Esophagus squamous epithelium (tissue), 5 donors: ENCODE measurements at places on chromosomes 2 and 18.

DNA sequence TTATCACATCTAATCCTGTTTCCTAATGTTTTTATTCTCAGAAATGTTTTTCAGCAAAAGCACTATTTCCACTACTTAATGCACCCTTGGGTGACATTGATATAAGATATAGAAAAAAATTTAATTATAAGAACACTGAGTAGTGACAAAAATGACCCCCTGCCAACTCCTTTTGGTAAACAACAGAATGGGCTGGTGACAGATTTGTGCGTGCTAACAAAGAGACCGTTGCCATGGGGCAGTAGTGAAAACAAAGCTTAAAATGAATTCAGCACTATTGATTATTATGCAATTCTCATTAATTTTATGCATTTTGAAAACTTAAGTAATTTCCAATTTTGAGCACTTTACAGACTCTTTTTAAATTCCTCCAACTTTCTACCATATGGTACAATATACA, 33.1 kb downstream of the RDH14 start:
- DNase-seq = no peak

GRCh38 chr2:239762655-239763269, 262.4 kb downstream of the NDUFA10 start:
- no peak for DNase-seq

- DNase-seq = no peak
Measured at GRCh38 chr2:893311-893710, 57.3 kb upstream of the SNTG2 start.

DNA sequence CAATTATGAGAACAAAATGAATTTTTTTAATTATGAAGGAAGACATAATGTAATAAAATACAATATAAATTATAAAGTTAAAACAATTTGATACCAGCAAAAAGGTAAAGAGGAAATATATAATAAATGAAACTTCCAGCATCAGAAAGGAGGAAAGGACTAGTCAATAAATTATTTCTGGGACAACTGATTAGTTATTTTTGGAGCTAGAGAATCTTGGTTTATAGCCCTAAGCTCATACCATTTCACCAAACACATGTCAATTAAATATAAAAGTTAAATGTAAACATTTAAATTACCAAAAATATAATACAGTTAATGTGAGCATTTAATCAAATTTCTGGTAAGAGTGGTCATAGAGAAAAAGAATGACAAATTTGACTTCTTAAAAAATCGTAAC, 12.1 kb downstream of the ACTG2 start:
- DNase-seq = no peak

- DNase-seq = no peak
Measured at GRCh38 chr2:40034198-40034597, 255.1 kb upstream of the THUMPD2 start.

- DNase-seq = no peak
Measured at GRCh38 chr2:147363181-147363580, 481.6 kb upstream of the ACVR2A start.

GRCh38 chr18:9095297-9096006, 7.0 kb upstream of the NDUFV2 start:
- DNase-seq = no peak

DNA sequence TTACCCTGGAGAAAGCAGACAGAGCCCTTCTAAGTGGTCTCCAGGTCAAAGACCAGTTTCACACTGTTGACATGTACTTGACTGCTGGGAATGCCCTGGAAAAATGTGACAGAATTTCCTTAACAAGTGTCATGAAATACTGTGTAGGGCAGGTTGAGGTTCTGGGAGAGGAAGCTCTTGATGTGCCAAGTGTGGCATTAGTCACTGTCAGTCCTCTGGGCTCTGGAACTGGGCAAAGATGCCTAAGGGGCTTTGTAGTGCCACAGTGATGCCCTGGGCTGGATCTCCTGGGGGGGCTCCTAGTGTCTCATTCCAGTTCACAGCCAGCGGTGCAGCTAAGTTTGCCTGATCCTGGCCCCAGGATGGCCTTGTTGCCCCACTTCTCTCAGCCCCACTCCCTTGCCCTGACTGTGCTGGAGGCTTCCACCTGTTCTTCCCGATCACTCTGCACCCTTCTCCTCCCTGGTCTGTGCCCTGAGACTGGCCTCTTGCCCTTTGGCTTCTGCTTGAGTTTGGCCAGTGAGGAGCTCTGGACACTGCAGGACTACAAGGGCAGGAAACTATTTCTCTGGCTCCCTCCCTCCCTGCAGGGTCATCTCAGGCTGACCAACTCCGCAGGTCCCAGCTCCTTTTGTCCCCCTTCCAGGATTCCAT, 27.0 kb upstream of the FAM124B start:
- no peak for DNase-seq

- no peak for DNase-seq
Measured at GRCh38 chr2:88136817-88137216, 9.0 kb upstream of the FABP1 start.

- DNase-seq = no peak
Measured at GRCh38 chr2:196427986-196428634, 211.4 kb upstream of the CCDC150 start.

GRCh38 chr2:231425811-231426703, 30.5 kb downstream of the B3GNT7 start:
- DNase-seq = no peak
